D341Med (cell line): ENCODE measurements at places on chromosomes 1 and 21.

- DNase-seq = peak; percentile 22
Measured at GRCh38 chr1:113835686-113836290, 23.5 kb upstream of the RSBN1 start.

GRCh38 chr1:106747791-106748190 lies 308.7 kb upstream of the PRMT6 start:
- DNase-seq = no peak

GRCh38 chr1:228735871-228736586 lies 750 bp downstream of the RHOU start:
- DNase-seq = peak; percentile 45

GRCh38 chr1:226578946-226579578 lies 30.5 kb downstream of the STUM start:
- no peak for DNase-seq

DNA sequence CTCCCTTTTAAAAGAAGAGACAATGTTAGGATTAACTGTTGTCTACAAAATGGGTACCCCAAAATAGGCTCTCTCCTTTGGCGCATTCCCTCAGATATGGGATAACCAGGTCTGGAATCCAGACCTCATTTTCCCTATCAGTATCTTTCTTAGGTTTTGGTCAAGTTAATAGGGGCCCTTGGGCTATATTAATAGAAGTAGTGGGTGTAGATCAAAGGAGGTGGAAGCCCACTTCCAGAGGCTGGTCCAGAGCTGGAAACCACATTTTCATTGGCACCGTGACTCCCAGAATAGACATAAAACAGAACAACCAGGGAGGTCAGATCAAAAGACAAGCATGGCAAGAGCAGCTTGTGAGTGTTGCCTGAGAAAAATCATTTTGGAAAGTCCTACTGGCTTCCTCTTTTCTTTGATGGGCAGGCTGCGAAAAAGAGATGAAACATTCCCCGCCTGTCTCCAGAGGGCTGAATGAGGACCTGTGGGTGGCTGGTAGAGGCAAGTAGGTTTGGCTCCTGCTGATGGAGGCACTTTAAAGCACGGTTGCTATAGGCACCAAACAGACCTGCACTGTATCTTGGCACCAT lies 25.8 kb upstream of the KIF21B start:
- DNase-seq = no peak

DNA sequence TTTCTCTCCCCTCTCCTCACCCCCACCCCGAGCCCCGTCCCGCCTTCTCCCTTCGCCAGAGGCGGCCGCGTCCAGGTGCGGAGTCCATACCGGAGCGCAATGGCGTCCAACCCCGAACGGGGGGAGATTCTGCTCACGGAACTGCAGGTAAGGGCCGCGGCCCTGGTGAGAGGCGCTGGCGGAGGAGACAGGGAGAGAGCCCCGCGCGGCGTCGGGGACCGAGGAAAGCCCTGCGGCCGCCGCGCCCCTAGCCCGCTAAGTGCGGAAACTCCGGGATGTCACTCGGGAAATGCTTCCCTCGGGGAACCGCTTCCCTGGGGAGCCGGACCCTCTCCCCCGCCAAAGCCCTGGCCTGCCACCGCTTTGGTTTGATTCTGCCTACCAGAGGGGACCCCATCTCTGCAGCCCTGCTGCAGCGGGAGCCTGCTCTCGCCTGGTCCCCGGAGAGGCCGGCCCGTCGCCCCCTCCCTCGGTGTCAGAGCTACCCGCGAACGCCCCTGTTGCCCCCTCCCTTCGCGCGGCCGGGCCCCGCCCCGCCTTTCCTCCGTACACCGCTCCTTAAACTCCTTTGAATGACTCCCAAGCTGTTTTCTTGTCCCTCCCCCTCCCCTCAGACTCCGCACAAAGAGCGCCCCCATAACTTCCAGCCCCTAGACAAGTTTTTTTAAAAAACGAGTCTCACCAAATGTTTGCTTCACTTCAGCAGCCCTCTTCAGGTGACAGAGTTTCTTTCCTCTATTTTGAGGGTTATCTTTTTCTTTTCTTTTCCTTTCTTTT lies 597 bp downstream of the PKN2 start:
- DNase-seq = peak; percentile 76

DNA sequence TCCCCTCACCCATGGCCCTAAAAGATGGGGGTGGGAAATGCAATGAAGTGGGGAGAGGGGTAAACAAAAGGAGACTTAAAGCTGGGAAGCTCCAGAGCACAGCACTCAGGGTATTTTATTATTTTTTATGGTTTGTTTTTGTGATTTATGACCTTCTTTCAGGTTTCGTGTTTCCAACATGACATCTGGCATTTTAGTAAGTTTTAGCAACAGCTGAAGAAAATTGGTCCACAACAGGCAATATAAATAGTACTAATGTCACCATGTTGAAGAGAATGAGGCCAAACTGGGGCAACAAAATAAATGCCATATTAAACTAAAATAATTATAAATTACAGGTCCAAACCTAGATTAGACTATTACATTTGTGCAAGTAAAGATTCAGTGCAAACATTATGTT lies 56.3 kb downstream of the TBX15 start:
- no peak for DNase-seq

- DNase-seq = no peak
Measured at GRCh38 chr21:41966872-41967621, 13.2 kb upstream of the C2CD2 start.

DNA sequence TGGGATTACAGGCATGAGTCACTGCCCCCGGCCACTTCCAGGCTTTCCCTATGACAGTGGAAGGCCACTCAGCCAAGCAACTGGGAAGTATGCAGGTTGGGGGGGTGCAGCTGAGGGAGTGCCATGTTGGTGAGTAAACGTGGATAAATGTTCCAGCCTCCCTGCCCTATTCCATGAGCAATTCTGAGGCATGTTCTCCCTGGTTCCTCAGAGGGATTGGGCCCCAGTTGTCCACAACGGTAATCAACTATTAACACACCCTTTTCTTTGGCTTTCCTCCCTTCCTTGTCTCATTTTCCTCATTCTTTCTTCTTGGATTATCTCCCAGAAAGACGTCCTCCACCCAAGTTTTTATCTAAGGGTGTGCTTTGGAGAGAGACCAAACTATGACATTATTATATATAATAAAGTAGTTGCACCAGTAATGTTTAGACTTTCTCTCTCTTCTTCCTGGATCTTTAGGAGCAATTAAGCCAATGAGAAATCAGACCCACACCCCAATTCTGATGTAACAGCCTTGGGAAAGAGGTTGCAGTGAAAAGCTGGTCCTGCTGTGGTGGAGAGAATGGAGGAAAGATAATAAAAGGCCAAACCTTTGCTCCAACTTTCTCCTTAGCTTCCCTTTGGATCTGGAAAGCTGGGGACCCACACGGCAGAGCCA lies 6.8 kb upstream of the SLAMF9 start:
- DNase-seq = no peak

GRCh38 chr1:97505289-97505688 lies 415.5 kb downstream of the DPYD start:
- DNase-seq = no peak

GRCh38 chr21:44364151-44365053 lies 11.0 kb downstream of the TRPM2 start:
- peak; percentile 18 for DNase-seq

- no peak for DNase-seq
Measured at GRCh38 chr21:17925899-17926298, 106.7 kb upstream of the C21orf91 start.

DNA sequence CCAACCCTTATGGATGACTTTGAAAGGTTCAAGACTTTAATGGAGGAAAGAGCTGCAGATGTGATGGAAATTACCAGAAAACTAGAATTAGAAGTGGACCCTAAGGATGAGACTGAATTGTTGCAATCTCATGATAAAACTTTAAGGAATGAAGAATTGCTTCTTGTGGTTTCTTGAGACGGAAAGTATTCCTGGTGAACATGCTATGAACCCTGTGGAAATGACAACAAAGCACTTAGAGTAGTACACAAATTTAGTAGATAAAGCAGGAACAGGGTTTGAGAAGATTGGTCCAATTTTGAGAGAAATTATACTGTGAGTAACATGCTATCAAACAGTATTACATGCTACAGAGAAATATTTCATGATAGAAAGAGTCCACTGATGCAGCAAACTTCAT lies 215.4 kb downstream of the OMA1 start:
- DNase-seq = no peak

GRCh38 chr1:228104526-228105269 lies 1.6 kb upstream of the C1orf35 start:
- DNase-seq = peak; percentile 18

GRCh38 chr1:161214369-161214768 lies 726 bp upstream of the FCER1G start:
- DNase-seq = no peak

DNA sequence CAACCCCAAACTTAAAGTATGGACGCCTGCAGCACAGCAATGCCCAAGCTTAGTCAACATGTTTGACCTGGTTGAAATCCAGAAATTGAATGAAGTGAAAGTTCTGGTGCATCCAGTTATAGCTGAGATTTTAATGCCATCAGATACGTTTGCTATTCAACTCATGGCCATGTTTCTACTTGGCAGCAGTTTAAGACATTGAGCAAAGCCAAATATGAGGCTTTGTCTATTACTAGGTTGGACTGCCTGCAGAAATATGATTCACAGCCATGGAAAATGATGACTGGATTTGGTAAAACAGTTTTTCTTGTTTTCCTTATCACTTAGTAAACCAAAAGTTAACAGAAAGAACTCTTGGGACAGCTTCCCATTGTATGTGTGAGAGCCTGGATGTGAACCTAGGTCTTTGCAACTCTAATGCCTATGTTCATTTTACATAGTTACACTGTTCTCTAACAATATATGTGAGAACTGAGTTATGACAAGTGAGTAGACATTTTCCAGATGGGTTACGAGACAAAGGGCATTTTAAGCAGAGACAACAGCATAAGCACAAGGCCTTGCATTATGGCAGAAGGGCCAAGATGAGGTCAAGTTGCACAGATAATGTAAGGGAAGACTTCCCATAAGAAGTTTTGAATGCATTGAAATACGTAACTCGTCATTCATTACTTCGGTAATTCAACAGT lies 32.4 kb upstream of the MYSM1 start:
- no peak for DNase-seq

DNA sequence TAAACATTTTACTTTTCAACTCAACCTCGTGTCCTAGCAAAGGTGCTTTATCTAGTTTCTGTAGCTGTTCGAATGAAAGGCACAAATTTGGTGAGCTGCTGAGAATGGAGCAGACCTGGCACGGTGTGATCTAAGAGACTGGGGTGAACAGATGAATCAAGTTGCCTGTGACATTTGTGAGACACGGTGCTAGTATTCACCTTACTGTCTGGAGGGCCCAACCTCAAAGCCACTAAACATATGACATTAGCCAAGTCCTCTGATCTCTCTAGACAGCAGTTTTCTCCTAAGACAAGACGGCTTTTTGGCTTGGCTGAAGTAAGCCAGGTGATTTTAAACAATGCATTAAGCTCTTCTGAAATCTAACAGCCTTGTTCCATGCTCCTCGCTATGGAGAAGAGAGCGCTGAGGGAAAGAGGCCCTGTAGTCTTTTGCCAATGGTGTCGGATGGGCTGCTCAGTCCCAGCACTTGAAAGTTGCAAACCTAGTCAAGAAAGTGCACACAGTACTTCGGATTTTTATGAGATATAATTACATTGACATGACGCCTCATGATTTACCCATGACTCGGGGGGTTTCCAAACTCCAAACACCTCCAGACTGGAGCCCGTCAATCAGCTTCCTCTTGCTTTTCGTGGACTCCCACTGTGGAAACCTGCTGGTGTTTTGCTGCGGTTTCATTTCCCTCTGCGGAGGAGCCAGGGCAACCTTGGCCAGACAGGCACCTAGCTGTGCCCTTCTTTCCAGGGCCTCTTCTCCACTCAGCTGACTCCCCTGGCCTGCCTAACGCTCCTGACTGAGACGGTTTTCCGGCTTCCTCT lies 794 bp upstream of the TOR3A start:
- no peak for DNase-seq

GRCh38 chr1:219040291-219040690 lies 133.4 kb upstream of the LYPLAL1 start:
- no peak for DNase-seq

DNA sequence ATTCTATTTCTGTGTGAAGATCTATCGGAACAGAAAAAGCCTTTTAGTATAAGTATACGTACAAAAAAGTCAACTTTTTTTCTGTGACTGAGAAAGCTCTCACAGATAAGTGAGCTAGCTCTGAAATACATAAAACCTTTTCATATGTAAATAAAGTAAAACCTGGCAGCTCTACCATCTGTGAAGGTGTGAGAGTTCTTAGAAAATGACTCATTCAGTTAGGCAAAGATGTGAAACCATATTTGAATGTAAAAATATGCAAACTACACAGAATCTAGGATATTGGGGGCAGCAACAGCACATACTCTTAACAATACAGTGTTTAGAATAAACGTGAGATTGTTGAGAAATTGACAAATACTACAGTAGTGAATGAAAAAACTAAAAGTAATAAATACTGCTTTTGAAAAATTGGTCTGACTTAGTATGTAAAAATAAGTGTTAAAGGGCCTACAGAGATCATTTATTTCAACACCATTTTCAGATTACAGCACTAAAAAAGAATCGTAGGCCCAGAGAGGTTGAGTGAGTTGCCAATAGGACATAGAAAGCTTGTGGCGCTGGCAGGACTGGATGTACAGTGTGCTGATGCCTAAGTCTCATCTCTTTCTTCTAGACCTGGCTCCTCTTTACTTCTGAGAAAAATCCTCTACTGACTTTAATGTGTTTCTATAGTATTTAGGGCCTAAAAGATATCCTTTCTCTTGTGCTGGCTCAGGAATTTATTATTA lies 19.8 kb downstream of the ATP6V1G3 start:
- no peak for DNase-seq

DNA sequence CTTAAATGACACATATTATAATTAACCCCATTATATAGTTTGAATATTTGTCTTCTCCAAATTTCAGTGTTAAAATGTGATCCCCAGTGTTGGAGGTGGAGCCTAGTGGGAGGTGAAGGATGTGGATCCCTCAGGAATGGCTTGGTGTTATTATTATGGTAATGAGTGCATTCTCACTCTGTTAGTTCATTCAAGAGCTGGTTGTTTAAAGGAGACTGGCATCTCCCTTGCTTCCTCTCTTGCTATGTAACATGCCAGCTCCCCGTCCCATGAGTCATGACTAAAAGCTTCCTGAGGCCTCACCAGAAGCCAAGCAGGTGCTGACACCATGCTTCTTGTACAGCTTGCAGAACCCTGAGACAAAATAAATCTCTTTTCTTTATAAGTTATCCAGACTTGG lies 1612.7 kb downstream of the AMY1C start:
- no peak for DNase-seq

- DNase-seq = no peak
Measured at GRCh38 chr1:222413436-222413835, 134.5 kb downstream of the HHIPL2 start.

GRCh38 chr1:27057389-27057788 lies 44.7 kb upstream of the TENT5B start:
- no peak for DNase-seq

DNA sequence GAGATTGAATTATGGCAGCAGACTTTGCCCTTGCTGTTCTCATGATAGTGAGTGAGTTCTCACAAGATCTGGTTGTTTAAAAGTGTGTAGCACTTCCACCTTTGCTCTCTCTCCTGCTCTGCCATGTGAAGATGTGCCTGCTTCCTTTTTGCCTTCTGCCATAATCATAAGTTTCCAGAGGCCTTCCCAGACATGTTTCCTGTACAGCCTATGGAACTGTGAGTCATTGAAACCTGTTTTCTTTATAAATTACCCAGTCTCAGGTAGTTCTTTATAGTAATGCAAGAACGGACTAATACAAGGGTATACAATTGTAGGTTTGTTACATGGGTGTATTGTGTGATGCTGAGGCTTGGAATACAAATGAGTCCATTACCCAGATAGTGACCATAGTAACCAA lies 4.2 kb downstream of the SPRR1B start:
- DNase-seq = no peak

GRCh38 chr1:155313261-155313660 lies 4.6 kb downstream of the FDPS start:
- DNase-seq = no peak

- DNase-seq = no peak
Measured at GRCh38 chr1:59288046-59288445, 8.8 kb upstream of the FGGY start.
